Hematopoietic multipotent progenitor cell (in vitro differentiated cells): ENCODE measurements at places on chromosomes 12 and 14.
A peak's percentile ranks its signal among the peaks of the same experiment; 100 is the strongest.

- no peak for DNase-seq
These were observed 926.8 kb downstream of the BCL11B start for GRCh38 chr14:98345161-98345560.

GRCh38 chr14:33370426-33370825 lies 431.7 kb downstream of the NPAS3 start:
- peak; percentile 73 for DNase-seq

- DNase-seq = no peak
These were observed 77.8 kb downstream of the HSD17B6 start for GRCh38 chr12:56840922-56841321.

GRCh38 chr14:94581127-94581999 lies at the start of gene SERPINA5:
Gene SERPINA5, plus strand, starts transcription at chr14:94581426. Its CDS starts 5,937 bp downstream, at chr14:94587363.
- DNase-seq = no peak

DNA sequence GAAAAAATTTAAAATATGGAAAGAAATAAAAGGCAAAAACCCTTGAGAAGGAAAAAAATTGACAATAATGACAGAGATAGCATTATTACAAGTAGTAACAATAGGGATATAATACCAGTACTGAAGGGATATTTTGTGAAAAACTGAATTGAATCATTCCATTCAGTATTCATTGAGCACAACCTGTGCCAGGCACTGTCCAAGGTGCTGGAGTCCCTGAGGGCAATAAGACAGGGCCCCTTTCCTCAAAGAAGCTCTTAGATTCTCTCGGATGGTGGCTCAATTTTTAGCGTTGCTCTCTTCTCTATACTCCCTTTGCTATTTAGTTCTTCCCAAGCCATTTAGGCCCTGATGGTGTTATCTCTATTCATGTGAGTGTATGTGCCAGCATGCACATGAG lies 34.3 kb upstream of the GAS2L3 start:
- no peak for DNase-seq

DNA sequence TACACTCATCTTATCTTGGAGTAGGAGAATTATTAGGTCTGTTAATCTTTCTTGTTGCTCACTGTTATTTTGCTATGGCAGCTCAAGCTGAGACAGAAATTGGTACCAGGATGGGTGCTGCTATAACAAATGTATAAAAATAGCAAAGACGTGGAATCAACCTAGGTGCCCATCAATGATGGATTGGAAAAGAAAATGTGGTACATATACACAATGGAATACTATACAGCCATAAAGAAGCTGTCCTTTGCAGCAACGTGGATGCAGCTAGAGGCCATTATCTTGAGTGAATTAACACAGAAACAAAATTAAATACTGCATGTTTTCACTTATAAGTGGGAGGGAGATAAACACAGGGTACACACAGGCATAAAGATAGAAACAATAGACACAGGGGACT lies 14.8 kb upstream of the LTA4H start:
- no peak for DNase-seq
